Central memory CD4-positive, alpha-beta T cell (primary cell): ENCODE measurements at places on chromosomes 5 and 9.

GRCh38 chr5:167759057-167759821, 532.2 kb upstream of the WWC1 start:
- no peak for DNase-seq

DNA sequence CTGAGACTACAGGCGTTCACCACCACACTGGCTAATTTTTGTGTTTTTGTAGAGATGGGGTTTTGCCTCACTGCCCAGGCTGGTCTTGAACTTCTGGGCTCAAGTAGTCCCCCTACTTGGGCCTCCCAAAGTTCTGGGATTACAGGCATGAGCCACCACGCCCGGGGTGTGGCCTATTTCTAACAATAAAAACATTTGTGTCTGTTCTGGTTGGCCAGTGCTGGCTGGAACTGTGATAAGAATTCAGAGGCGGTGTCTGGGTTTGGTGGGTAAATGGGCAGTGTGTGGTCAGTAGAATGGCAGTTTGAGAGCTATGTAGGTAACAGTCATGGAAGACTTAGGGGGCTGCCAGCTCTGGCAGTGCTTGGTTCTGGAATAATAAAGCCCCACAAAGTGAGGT, 46.9 kb upstream of the SYNPO start:
- DNase-seq: no peak

GRCh38 chr5:136021016-136021405, 7.8 kb upstream of the TGFBI start:
- no peak for DNase-seq

DNA sequence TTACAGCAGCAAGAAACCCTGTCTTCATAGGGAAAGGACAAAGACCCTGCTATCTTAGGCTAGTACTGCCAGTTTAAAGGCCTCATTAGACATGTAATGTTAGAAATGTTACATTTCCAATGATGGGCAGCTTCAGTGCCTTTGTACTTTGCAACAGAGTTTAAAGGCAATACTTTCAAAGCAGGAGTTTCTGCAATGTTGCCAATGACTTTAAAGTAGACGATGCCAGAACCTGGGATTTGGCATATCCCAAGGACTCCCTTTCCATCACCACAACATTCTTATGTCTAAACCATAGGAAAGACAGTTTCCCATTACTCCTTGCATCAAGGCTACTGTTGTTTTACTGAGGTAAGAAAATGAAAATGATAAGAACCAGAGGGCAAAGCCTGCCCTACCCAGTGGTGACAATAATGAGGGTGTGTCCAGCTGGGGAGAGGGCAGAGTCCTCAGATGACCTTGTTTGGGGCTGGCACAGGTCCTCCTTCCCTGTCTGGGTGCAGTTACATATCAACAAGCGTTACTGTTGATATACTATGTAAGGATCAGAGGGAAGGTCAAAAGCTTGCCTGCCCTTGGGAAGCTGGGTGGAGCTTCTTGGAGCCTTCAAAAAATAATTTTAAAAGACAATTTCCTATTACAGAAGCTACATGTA, 27.5 kb upstream of the MLANA start:
- DNase-seq: no peak

- no peak for DNase-seq
Measured at GRCh38 chr9:37947977-37948376, 44.0 kb upstream of the SLC25A51 start.

DNA sequence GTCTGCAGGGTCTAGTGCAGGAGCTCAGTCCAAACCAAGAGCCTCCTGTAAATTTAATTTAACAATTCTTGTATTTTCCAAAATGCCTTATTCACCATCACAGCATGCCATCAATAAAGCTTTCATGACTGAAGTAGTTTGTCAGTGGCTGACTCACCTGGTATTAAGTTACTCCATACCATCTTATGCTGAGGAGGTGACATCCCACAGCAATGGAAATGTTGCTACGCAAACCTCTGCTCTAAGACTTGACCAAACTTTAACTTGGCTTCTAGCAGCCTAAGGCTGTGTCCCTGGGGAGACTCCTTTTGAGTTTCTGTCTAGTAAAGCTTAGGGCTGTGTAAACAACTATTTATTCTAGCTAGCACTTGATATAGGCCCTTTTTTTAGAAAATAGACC, 1231.3 kb upstream of the CDH18 start:
- no peak for DNase-seq

DNA sequence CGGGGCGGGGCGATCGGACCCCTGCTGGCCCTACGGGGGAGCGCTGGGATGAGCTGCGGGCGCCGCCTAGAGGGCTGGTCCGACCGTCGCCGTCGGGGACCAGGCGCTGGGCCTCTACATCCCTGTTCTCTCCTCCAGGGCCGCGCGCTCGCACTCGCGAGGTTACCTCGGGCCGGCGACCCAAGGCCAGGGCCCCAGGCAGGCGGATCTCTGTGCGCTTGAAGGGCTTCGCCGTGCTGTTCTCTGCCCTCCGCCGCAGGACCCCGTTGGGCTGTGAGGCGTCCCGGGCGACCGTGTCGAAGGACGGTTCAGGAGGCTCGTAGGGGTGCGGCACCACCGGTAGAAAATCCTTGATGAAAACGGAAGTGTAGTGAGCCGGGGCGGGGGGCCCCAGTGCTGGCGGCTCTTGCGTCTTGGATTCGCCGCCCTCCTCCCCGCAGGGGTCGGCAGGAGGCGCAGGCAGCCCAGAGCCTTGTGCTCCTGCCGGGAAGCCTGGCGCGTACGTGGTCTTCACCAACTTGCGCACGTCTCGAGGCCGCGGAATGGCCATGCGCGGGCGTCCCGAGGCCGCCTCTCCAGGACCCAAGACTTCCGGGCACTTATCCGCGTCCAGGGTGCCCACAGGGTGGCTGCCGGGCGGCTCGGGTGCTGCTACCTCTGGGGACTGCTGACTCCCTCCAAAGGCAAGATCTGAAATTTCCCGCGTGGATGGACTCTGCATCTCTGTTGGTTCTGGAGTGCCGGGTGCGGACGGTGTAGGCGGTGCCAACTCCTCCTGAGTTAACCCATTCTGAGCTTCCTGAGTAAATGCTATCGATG, 2.0 kb downstream of the PROB1 start:
- peak; percentile 65 for DNase-seq

DNA sequence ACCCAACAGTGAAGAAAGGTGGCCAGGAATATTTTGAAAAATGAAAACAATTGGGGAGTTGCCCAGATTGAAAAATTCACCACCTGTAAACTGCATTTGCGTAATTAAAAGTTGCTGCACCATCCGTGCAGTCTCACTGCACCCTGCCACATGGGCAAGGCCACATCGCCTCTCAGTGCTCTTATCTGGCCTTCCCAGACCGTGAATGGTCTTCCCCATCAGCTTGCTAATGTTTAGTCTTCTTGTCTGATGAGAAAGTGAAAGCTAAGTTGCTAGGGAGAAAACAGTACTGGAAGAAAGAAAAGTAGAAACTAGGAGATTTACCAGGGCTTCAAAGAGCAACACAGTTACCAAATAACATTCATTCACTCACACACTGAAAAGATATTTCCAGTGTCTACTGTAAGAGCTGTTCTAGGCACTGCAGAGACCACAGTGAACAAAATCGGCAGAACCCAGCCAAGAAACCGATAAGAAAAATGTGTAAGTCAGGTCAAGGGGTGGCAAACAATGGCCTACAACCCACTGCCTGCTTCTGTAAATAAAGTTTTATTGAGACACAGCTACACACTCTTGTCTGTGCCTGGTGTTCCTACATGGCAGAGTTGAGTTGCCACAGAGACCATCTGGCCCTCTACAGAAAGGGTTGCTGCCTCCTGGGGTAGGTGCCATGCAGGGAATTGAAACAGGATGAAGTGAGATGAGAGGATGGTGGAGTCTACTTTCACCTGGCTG, 51.2 kb upstream of the CTSL start:
- DNase-seq: no peak

- DNase-seq: no peak
Measured at GRCh38 chr5:126769703-126770102, 7.2 kb upstream of the LMNB1 start.

DNA sequence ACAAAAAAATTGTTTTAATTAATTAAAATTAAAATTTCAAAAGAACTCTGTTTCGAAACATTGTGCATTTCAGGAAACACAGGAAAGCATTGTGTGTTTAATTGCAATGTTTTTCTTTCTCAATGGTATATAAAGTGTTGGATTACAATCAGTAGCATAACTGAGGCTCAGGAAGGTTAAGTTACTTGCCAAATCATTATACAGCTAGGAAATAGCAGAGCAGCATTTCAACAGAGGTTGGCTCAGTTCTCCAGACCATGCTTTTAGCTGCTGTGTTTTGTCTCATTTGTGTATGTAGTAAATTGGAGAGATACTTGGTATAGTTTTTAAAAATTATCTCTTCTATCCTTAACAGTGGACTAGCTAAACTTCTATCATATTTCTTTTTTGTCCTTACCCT, 30.0 kb upstream of the CAMLG start:
- no peak for DNase-seq

GRCh38 chr5:11687498-11687897, 216.7 kb downstream of the CTNND2 start:
- DNase-seq: no peak

- no peak for DNase-seq
Measured at GRCh38 chr5:167952278-167952995, 339.0 kb upstream of the WWC1 start.

DNA sequence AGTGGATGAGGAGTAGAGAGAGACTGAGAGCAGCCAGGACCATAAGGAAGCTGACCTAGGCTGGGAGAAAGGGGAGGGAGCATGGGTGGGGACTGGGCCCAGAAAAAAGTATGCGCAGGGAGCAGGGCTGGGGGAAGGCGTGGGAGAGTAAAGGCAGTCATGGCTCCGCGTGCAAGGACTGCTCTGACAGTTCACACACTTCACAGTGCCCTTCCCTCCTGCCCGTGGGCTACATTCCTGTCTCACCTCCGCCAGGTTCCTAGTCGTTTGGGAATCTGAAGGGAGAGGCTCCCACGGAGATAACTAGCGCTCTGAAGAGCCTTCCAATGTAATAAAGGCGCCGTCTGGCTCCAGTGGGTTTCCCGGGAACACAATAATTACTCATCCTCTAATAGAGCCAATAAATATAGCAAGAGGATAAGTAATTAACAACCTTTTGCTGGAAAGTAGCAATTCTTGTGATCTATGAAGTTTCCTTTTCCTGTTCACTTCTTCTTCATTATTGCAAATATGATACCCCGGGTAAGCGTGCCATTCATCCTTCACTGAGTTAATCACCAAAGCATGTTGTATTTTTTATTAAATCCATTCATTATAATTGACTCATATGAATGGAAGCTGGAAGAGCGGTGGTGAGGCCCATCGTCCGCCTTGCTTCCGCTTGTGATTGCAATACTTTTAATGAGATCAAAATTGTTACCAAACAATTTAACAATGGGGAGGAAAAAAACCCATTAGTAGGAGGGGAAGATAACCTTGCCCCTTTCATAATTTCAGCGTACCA, 39.3 kb downstream of the TTLL11 start:
- no peak for DNase-seq

DNA sequence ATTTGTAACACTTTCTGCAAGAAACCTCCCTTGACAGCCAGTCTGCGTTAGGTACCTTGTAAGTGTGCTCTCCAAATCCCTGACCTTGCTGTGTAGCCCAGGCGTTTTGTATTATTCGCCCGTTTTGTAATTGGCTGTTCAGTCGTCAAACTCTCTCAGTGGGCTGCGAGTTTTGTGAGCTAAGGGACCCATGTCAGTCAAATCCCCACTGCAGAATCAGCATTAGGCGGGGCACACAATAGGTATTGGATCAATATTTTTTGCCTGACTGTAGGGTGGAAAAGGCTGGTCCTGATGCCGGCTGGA, 665 bp downstream of the DNAJC18 start:
- DNase-seq: no peak

- DNase-seq: no peak
Measured at GRCh38 chr5:77948476-77948875, 172.3 kb upstream of the TBCA start.

DNA sequence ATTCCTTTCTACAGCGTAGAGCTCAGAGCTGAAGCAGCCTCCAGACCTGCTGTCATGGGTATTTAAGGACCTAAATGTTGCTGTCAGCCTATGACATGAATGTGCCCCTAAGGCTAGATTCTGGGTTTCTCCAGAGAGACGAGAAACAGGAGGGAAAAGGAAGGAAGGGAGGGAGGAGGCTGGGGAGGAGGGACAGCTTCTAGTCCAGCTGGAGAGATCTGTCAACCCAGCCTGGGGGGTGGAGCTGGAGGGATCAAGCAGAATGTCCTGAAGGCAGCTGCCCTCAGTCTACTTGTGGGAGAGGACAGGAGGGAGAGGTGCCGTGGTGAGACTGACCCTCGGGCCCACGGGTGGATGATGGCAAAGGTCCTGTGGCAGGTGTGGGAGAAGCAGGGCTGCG, 1.1 kb upstream of the DBH start:
- DNase-seq: no peak
